ENCODE measurements at places on chromosomes 6 and 20.

DNA sequence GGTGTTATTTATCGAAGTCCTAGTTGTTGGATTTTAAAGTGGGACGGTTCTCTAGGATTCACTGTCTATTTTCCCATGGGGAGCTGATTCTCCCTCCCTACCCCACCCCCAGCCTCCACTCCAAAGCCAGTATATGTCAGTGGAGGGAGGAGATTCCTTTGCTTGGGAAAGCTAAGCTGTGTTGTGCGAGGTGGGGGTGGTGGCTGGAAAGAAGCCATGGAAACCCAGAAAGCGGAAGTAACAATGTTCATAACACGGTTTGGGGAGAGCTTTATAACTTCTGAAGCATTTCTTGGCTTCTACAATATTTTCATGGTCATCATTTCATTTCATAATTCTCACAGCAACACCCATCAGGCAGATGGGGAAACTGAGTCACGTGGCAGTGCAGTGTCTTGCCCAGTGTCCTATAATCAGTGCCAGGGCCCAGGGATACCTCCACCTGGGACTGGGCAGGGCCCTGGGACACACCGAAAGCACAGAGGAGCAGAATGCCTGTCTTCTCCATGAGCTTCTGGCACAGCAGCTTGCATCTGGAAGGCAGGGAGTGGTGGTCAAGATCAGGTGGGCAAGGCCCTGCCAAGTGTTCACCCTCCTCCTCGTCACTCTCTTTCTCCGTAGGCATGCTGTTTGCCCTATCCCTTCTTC, 4.5 kb downstream of the SUN5 start:
- no peak for DNase-seq

- DNase-seq, result no peak
Measured at GRCh38 chr6:39496915-39497314, 174.4 kb upstream of the KCNK16 start.

DNA sequence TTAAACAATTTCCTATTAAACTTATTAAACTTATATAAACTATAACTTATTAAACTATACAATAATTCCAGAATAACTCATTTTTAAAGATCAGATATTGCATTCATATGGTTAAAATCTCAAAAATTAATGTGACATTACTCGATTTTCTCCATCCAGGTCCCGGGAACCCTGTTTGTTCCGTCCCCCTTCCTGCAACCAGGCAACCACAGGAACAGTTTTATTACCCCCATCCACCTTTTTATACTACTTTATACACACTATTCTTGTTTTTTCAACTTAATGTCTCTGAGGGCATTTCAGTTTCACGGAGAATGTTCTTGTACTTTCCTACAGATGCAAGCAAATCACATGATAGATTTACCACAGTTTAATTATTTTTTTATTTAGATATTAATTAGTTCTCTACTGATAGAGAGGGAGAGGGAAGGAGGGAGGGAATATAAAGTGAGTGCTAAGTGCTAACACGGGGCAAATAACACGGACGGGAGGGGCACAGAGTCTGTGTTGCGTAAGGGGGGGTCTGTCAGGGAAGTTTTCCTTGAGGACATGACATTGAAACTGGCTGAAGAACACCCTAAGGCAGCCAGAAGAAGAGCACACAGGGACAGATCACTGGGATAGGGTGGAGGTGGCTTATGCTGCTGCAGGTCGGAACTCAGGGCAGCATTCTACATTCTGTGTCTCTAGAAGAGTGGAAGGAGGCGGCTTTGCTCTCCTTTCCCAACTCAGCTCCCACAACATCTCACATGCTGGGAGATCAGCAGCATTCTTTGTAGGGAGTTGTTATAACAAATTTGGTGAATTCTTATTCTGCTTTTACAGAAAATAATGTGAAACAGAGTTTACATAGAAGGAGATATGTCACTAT, 225.2 kb downstream of the FOXC1 start:
- DNase-seq, result no peak

- no peak for DNase-seq
Measured at GRCh38 chr6:158611039-158611438, 33.5 kb downstream of the DYNLT1 start.

- DNase-seq, result no peak
Measured at GRCh38 chr20:53595018-53595378, 1.4 kb upstream of the ZNF217 start.

DNA sequence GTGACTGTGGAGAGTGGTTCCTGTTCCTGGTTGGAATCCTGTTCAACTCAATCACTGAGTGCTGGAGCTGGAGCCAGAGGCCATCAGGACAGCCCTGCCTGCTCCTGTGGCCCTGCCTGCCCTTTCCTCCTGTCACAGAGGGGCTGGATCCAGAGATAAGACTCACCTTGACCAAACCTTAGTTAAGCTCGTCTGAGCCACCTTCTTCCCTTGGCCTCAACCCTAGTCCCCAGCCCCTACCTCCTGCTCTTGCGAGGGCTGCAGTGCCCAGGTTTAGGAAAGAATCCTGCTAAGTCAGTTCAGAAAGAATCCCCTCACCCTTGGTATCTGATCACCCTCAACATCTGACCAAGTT, 47.0 kb upstream of the CST5 start:
- DNase-seq, result no peak

DNA sequence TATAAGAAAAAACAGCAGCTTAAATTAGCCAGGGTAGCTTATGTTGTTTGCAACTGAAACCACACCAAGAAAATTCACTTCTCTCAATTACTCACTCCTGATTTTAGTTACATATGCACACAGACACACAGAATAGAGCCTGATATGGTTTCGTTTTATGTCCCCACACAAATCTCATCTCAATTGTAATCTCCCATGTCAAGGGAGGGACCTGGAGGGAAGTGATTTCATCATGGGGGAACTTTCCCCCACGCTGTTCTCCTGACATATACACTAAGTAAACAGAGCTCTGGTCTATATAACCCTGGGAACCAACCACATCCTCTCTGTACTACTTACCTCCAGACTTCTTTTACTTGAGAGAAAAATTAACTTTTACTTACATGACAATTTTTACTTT, 9.8 kb downstream of the OR12D1 start:
- DNase-seq, result no peak

DNA sequence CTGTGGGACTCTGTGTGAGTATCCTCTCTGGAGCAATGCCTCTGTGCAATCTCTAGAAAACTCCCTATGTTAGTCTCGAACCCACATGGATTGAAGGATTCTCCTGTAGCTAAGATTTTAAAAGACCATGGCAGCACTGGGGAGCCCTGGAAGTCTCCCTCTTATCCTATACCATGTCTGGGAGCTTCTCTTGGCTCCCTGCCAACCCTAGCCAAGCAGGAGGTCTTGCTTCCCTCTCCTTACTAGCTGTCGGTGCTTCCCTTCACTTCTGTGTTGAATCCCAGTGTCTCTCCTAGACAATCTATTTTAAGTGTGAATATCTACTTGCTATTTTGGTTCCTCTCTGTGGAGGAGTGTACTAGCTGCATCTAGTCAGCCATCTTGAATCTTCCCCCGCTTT, 118.8 kb upstream of the NRN1 start:
- no peak for DNase-seq

GRCh38 chr6:80094017-80094416, 12.5 kb upstream of the BCKDHB start:
- no peak for DNase-seq

DNA sequence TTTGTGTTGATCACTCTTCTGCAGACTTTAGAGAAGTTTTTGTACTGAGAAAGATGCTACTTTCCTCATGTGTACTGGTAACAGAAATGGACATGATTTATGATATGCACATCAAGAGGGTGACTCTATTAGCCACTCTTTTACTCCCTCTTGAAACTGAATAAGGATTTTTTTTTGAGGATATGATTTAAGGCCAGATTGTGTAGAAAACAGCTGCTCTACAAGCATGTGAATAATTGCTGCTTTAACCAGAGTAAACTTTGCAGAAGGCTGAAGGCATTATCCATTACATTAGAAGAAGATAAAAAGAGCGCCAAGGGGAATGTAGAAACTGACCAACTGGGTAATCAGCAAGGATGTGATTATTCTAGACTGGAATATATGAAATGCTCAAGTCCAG, 276.2 kb upstream of the MAP3K7 start:
- DNase-seq, result no peak

DNA sequence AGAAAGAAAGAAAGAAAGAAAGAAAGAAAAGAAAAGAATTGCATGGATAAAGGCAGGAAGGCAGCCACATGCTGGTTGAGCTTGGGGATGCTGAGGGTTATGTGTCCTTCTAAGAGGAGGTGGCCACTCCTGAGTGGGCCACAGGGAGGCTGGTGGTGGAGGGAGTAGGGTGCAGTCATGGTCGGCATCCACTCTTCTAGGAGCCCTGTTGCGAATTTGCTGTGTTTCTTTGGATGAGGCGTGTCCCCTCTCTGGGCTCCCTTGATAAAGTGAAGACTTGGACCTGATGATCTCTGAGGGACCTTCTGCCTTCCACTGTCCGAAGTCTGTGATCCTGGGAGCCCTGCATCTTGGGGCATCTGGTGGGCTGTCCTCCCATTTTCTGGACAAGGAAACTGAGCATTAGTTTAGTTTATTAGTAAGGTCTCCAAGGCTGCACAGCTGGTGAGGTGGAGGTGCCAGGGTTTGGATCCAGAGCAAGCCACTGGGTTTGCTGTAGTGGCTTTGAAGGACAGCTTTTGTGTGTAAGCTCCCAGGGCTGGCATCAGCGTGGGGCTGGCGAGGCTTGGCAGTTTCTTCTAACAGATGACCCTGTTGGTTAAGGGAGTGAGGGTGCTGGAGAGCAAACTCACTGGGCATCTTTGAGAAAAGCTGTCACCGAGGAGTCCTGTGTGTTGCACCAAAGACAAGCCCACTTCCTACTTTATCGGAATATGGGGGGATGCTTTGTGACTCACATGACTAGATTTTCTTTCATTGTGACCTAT, 4.3 kb downstream of the DLGAP4 start:
- no peak for DNase-seq

GRCh38 chr6:135665935-135666334, 168.4 kb upstream of the AHI1 start:
- no peak for DNase-seq

All from stimulated activated CD8-positive, alpha-beta memory T cell treated with anti-CD3 and anti-CD28 coated beads, Interleukin-15, amount 100 ng/mL, for 4 hours (primary cell).